ENCODE measurements at places on chromosomes 6 and 20. TPM values are rescaled to one million over a fixed set of nuclear protein-coding genes. Genes with fewer than 3 reads are reported as not detected.

SLC16A10 gene
- 0.56 TPM for total RNA-seq

ZSCAN23 gene
- total RNA-seq: not detected

PACSIN1 gene
- not detected for total RNA-seq

PNPLA1 gene
- total RNA-seq: not detected

BMP2 gene
- 0.38 TPM for total RNA-seq

CTAGE9 gene
- total RNA-seq: not detected

IL17A gene
- not detected for total RNA-seq

SLC44A4 gene
- not detected for total RNA-seq

ZHX3 gene
- total RNA-seq: 5.0 TPM

FAM217B gene
- 6.1 TPM for total RNA-seq

IP6K3 gene
- total RNA-seq: 0.80 TPM

ADGRG6 gene
- total RNA-seq: 38.2 TPM

ERVFRD-1 gene
- not detected for total RNA-seq

KHDC1L gene
- total RNA-seq: 0.38 TPM

PRDM13 gene
- 0.84 TPM for total RNA-seq

NRSN1 gene
- not detected for total RNA-seq

LPIN3 gene
- 14.2 TPM for total RNA-seq

PHACTR3 gene
- 0.32 TPM for total RNA-seq

MCCD1 gene
- not detected for total RNA-seq

NCOA3 gene
- 42.9 TPM for total RNA-seq

HLA-DQB1 gene
- total RNA-seq: not detected

PRR18 gene
- total RNA-seq: 0.11 TPM

SPATS1 gene
- total RNA-seq: not detected

TAP1 gene
- total RNA-seq: 34.1 TPM

GINM1 gene
- 30.5 TPM for total RNA-seq

Data from A549 treated with GW870086 at 1 μM for 4 hours (cell line).